ENCODE measurements at places on chromosomes 2 and 18.
A peak's percentile ranks its signal among the peaks of the same experiment; 100 is the strongest.

GRCh38 chr2:128832946-128833663, 514.4 kb upstream of the HS6ST1 start:
- no peak for DNase-seq

DNA sequence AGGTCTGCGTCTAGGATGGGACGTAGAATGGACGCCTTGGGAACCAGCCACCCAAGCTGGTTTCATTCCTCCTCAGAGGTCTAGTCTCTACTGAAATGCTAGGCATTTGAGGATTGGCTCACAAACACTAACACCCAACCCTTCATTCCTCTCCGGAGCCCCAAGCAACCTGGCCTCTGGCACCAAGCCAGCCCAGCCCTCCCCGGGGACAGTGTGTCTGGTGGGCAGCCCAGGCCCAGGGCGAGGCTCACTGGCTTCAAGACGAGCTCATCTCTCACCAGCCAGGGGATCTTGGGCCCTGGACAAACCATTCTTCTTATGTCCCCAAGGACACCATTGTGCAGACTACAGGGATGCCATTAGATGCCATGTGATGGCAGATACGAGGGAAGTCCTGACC, 182.5 kb downstream of the CTIF start:
- no peak for DNase-seq

DNA sequence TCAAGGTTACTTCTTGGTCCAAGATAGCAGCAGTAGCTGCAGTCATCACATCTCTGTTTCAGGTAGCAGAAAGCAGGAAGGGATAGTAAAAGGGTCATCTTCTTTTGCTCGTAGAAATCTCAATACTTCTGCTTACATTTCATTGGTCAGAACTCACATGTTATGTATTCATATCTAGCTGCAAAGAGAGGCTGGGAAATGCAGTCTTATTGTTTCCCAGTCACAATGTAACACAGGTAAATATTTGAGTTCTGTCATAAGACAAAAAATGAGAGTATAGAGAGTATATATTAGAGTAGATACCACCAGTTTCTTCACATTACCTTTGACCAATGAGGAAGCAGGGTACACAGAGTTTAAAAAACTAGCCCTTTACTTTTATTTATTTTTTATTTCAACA, 132.4 kb upstream of the ITGA6 start:
- DNase-seq, result no peak

DNA sequence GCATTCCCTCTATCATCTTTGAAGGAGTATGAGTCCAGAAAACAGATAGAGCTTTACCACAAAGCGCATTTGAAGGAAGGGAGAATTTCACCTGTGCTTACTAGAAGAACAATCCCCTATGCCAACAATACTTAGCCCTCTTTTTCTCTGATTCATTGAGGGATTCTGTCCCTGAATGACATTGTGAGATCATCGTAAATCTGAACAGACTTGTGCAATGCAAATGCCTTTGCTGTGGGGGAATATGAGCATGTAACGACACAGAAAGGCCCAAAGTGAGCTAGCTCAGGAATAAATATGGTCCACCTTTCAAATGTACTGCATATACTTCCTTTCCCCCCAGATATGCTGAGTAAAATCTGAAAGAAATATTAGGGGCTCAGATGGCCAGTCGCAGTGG, 67.6 kb downstream of the SCN1A start:
- DNase-seq, result no peak

DNA sequence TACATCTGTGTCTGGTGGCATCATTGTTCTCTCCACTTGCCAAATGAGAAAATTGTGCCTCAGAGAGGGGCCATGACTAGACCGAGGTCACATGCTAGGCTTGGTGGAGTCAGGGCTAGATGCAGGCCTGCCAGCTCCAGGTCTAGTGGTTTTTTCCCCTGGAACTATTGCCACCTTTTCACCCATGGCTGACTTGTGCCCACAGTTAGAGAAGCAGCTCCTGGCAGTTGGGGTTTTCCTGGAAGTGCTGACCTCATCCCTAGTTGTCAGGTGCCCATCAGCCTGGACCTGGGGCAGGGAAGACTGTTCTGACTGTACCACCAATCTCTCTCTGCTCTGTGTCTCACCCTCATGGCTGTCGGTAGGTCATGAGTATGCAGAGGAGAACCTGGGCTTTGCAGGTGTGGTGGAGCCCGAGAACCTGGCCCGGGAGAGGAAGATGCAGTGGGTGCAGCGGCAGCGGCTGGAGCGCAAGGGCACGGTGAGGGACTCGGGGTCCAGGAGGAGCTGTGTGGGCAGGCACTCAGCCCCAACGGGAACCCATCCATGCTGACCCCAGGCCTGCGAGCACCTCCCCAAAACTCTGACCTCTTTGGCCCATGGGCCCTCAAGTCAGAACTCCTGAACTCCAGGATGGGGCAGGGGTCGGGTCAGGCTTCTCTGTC, 12.4 kb upstream of the CATIP start:
- DNase-seq, result no peak

DNA sequence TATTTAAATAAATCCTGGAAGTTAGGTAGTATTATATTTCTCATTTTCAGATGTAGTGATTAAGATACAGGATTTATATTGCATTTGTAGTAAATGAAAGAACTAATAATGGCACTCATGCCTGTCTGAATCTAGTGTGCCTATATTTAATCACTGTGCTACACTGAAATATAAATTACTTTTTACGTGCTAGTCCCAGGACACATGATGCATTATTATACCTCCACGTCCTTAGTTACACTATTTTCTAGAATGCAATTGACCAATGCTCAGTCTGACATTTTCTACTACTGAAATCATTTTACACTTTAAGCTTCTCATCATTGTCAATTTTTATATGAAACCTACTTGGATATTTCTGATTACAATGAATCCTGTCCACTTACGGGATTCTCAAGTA, 80.9 kb upstream of the TMEFF2 start:
- DNase-seq, result no peak

DNA sequence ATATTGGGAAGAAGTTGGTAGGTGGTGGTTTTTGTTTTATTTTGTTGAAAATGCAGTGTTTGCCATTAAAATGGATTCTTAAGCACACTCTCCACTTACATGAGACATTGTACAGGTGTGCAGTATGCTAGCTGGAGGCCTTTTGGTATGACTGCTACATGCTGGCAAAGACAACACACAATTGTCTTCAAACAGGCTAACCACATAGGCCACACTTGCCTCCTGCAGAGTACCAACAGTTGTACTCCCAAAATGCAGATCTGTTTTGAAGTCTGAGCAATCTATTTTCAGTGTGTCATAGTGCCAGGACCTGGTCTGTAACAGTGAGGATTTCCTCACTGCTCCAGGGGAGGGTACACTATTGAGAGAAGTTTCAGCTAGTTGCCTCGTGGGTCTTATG, 213.6 kb downstream of the ZRANB3 start:
- no peak for DNase-seq

- no peak for DNase-seq
Observed at GRCh38 chr2:217722883-217723472, 279.8 kb downstream of the TNS1 start.

DNA sequence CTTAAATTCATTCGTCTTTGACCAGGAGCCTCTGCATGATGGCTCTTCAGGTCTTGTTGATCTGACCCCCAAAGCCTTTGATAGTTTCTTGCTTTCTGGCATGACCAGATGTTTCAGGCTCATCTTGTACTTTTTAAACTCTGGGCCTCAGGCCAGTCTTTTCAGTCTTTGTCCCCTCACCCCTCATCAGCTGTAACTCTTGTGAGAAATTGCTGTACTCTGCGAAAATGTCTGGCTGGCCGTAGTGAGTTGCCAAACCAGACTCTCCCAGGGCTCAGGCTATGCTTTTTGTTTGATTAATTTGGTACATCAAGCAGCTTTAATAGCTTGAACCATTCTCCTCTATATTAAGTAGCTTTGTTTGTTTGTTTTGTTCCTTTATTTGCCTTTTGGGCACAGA, 75.9 kb downstream of the BABAM2 start:
- DNase-seq, result no peak

- peak; percentile 57 for DNase-seq
Observed at GRCh38 chr2:18976168-18976961, 382.1 kb downstream of the OSR1 start.

DNA sequence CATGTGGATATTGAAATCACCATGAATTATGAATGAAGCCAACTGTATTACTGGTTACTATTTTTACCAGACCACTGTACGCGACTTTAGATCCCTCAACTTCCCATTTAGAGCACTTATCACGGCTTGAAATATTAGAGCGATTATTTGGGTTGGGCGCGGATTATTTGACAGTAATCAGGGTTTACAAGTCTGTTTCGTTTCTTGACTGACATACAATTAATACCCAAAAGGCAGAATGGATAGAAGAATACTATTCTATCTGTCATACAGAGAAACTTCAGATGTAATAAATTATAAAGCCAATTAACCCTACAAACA, 496 bp upstream of the NAPG start:
- DNase-seq, result no peak

DNA sequence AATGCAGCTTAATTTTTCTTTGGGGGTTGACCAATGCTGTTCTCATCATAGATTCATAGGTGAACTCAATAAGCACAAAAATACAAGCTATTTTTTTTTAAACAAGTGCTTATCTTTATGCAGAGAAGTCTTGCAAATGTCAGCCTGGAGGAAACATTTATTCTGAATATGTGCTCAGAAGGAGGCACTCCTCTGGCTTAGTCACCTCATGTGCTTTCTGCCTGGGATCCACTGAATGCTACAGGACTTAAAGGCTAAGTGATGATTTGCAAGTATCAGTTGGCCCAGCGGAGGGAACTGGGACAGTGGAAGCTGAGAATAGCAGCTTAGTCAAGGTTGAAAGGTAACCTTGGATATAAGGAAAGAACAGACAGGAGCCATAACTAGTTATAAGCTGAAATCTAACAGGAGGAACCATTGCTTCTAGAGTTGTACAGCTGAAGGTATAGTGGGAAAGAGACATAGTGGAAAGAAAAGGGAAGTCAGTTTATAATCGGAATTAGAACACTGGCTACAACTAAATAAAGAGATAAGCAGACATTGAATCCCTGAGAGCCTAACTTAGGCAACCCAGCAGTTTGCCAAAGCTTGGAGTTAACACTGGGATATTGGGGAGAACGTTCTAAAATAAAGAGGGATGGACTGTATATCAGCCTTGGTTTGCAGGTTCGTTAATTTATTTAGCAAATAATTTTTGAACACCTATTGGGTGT, 488.7 kb downstream of the SUCLG1 start:
- no peak for DNase-seq

DNA sequence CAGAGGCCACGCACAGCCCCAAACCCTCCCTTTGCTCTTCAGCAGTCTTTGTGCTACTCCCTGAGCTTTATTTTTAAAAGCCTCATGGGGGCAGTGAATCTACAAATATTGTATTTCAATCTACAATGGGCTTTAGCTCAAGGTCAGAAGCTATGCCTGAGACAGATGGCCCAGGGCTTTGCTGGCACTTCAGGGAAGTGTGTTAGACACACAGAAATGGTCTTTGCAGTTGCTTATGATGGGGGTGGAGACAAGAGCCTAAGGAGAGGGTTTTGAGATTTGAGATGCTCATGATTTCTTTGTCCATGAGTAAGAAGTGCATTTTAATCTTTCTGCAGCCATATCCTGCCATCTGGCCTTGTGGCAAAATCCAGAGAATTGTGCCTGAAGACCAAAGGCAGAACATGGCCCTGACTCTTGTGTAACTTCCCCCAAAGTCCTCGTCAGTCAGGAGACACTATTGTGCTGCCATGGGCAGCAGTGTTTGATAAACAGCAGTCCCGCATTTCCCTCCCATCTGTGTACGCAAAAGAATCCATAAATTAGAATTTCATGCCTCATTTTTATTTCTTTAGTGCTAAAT, 92.6 kb downstream of the VAPA start:
- DNase-seq, result no peak

DNA sequence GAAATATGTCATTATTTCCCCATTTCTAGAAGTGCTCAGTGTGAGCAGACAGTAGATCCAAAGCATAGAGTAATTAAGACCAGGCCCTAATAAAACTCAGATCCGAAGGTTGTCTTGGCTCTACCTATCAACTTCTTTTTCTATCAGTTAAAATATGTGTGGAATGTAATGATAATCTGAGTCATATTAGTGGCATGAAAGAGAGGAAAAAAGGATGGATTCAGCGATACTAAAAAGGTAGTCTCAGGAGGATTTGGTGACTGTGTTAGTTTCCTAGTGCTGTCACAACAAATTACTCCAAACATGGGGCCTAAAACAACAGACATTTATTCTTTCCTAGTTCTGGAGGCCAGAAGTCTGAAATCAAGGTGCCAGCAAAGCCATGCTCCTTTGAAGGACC, 103.7 kb upstream of the NABP1 start:
- DNase-seq, result no peak

- no peak for DNase-seq
Observed at GRCh38 chr18:76835380-76835779, 13.0 kb downstream of the ZNF236 start.

- DNase-seq, result peak; percentile 78
Observed at GRCh38 chr2:43169099-43169945, 57.1 kb downstream of the ZFP36L2 start.

DNA sequence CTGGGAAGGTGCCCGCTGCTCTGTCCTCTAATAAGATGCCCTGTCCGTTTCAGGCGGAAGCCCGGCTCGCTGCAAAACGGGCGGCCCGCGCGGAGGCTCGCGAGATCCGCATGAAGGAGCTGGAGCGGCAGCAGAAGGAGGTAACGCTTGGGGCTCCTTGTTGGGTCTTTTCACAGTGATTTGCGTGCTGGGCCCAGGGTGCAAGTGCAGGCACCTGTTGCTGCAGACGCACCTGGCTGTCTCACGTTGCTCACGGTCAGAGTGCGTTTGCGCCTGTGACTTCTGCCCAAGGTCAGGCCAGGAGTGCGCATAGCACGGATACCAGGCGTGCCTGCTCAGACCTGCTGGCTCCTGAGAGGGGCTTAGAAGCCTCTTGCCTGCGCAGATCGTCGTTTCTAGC, 81.1 kb downstream of the LRRFIP1 start:
- no peak for DNase-seq

GRCh38 chr18:24741965-24742724, 281.7 kb downstream of the HRH4 start:
- DNase-seq, result no peak

DNA sequence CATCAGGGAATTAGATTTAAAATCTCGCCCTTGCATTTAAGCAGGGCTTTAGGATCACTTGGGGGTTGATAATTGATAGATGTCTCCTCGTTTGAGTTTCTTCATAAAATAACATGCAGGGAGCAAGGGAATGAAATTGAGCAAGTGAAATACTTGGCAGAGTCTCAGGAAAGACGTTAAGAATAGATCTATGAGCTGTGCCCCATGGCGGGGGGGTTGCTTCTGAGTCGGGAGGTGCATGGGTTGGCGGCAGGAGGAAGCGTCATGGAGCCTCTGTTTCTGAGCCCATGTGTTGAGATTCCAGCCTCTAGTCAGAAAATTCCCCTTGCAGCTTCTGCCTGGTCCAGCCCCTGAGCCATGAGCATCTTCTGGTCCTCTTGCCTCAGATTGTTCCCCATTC, 82.0 kb downstream of the APOB start:
- DNase-seq, result no peak

All from GM12865 (cell line).